B cell (primary cell): ENCODE measurements at places on chromosomes 16 and 17. TPM values are rescaled to one million over a fixed set of nuclear protein-coding genes. Genes with fewer than 3 reads are reported as not detected.

Gene MYH3
- polyA plus RNA-seq = 8.3 and 9.4 TPM in 2 replicates

Gene TP53TG3
- not detected in 2 replicates for polyA plus RNA-seq

Gene ATXN2L
- polyA plus RNA-seq = 134 and 157 TPM in 2 replicates

Gene SLFN12
- polyA plus RNA-seq = 1.9 and 2.5 TPM in 2 replicates

Gene HOXB3
- 1.4 and 3.0 TPM in 2 replicates for polyA plus RNA-seq

Gene CLEC18C
- 0.50 and 0.88 TPM in 2 replicates for polyA plus RNA-seq

Gene CCL7
- polyA plus RNA-seq = not detected in 2 replicates

Gene CHP2
- polyA plus RNA-seq = not detected in 2 replicates

Gene TP53TG3B
- polyA plus RNA-seq = not detected in 2 replicates

Gene NAGS
- polyA plus RNA-seq = 0.42 and 0.66 TPM in 2 replicates

Gene SMIM22
- not detected in 2 replicates for polyA plus RNA-seq

Gene ABCA9
- polyA plus RNA-seq = 0.03 and 0.06 TPM in 2 replicates

Gene CIAPIN1
- polyA plus RNA-seq = 20.6 and 22.0 TPM in 2 replicates

Gene FSCN2
- polyA plus RNA-seq = 7.1 and 12.0 TPM in 2 replicates

Gene BCO1
- not detected in 2 replicates for polyA plus RNA-seq
